ENCODE measurements at places on chromosomes 2 and 18.

DNA sequence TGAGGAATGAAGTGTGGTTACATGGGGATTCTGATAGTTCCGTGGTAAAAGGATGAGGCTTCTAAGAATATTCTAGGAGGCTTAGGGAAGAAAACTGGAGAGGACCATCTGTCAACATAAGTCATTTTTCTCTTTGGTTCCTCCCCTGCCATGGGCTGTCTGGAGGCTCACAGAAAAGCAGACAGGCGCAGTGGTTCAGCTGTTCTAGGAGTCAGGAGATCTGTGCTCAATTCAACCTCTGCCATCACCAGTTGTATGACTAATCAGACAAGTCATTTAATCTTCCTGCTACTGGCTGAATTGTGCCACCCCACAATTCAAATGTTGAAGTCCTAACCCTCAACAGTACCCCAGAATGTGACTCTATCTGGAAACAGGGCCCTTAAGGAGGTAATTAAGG, 36.4 kb downstream of the ADAM17 start:
- peak; percentile 31 for DNase-seq

GRCh38 chr2:156473445-156473844, 37.3 kb downstream of the GPD2 start:
- DNase-seq, result no peak

DNA sequence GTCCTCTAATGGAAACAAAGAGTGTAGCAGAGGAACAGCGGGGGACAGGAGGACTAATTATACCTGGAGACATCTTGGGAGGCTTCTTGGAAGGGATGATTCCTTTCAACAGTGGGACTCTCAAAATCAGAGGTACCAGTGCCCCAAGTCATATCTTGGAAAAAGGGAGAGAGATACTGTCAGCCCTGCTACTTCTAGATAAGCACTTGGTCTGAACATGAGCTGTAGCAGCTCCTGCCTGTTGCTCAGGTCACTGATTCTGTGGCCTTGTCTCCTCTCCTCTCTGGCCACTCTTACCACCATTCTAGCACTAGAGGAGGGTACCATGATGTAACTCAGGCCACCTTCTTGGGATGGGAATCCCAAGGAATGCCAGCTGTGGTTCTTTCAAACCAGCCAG, 54.5 kb downstream of the MFSD6 start:
- no peak for DNase-seq

- no peak for DNase-seq
Observed at GRCh38 chr2:42117182-42117579, 52.0 kb upstream of the EML4 start.

DNA sequence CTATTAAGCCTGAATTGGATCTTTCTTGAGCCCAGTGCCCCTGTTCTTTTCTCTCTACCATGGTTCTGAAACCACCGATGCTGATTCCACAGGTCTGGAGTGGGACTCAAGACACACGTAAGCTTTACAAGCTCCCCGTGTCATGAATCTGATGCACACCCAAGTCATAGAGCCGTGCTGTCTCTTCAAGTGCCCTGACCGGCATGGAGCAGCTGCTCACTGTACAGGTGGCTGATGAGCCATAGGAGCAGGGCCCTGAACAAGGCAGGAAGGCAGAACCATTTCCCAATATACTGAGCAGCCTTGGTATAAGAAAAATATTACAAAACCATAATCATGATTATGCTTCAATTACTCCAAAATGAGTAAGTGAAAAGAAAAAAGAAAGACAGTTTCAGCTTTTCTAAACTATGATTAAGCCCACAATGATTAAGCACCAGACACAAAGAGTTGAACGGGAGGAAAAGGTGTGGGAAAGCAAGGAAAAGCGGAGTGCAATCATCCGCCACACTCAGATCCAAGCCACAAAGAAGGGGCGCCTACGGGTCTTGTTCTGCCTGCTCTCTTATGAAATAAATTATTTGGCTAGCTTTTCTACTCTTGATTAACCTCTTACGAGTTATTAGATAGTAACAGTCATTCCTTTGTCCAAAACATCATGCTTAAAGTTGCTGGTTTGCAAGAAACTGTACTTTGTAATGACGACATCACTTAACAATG, 41.7 kb downstream of the NOL10 start:
- peak; percentile 57 for DNase-seq

DNA sequence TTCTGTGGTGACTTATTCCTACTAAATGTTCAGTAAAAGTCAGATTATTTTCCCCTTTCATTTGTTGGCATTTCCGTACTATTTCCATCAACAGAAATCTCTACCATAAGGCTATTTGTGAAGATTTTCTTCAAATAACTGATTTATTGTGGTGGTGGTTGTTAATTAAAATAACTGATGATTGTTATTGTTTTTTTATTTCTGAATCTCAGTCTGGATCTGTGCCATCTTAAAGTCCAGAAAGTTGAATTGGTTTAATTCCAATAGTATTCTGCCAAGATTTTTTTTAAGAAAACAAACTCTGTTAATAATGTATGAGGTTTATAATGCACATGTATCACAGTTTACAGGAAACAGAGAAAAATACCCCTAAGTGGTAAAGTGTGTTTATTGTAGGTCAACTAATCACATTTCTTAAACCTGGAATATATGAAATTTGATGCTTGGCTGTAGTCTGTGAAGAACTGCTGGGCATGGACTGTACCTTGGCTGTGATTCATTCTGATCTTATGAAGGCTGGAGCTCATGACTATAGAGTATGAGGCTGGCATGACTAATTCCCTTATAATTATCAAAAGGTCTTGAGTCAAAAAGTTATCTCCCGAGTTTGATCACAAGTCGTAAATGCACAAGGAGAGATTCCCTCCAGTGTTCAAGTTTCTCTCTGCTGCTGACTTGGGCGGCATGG, 134.2 kb upstream of the RND3 start:
- DNase-seq, result peak; percentile 94

DNA sequence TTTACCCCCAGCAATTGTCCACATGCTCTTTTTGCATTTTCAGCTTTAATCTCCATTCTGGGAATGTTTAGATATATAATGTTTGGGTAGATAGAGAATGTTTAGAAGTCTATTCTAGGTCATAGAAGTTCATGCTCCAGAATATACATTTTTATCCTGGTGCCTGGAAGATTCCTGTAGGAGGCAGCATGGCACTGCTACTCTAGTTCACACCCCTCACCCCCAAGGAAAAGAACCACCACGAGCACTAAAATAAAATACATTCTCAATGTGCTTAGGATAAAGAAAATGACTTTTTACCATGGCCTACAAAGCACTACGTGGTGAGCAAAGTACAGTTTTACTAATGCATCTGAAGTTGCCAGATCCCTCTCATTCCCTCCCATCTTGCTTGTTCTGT, 53.8 kb downstream of the MYO1B start:
- no peak for DNase-seq

DNA sequence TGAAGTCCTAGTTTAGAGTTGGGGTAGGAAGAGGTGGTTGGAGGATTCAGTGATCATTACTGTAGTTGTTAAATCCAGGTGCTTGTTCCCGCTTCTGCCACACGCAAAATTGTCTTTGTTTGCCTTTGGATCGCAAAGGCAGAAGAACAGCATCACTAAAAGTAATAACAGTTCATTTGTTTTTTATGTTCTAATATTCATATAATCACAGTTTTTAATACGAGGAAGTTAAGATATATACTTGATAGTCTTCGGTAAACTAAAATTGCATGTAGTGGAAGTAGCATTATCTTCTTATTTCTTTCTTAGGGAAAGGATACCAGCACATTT, 365 bp downstream of the NDUFB3 start:
- no peak for DNase-seq
